Left lung (tissue), 14 donors: ENCODE measurements at places on chromosomes 3 and 15. TPM values are rescaled to one million over a fixed set of nuclear protein-coding genes. Genes with fewer than 3 reads are reported as not detected.

The GAP43 gene
- 0.29 TPM for total RNA-seq

The MFN1 gene
- 47.3 TPM for total RNA-seq

The WNT7A gene
- total RNA-seq, result 5.5 TPM

The UPK1B gene
- not detected for total RNA-seq

The SI gene
- not detected for total RNA-seq

- H3K27me3 ChIP-seq, result no peaks in the 10 kb centered on the region
- H3K4me1 ChIP-seq, result no peaks in the 10 kb centered on the region
- no peak overlapping the region for H3K4me3 ChIP-seq
- no peak for DNase-seq
- peaks cover 53% of the 10 kb centered on the region for H3K36me3 ChIP-seq
Measured at GRCh38 chr3:182855076-182855475, 61.8 kb downstream of the ATP11B start.

GRCh38 chr3:112635674-112636073 is 5.3 kb downstream of the CCDC80 start:
- DNase-seq, result no peak
- H3K36me3 ChIP-seq, result no peaks in the 10 kb centered on the region
- peak overlapping the region; percentile 13 for H3K4me3 ChIP-seq
- no peaks in the 10 kb centered on the region for H3K27me3 ChIP-seq
- peak overlapping the region; percentile 23 for H3K27ac ChIP-seq

- H3K4me1 ChIP-seq, result no peaks in the 10 kb centered on the region
- H3K4me3 ChIP-seq, result no peak overlapping the region
- no peak overlapping the region for H3K27ac ChIP-seq
- H3K27me3 ChIP-seq, result no peaks in the 10 kb centered on the region
Measured at GRCh38 chr3:110710603-110711002, 361.0 kb upstream of the NECTIN3 start.

GRCh38 chr3:81923038-81923437 is 161.6 kb upstream of the GBE1 start:
- DNase-seq, result no peak
- H3K27ac ChIP-seq, result no peak overlapping the region
- no peaks in the 10 kb centered on the region for H3K36me3 ChIP-seq
- H3K4me3 ChIP-seq, result no peak overlapping the region
- no peaks in the 10 kb centered on the region for H3K27me3 ChIP-seq
- no peaks in the 10 kb centered on the region for H3K4me1 ChIP-seq

- H3K27me3 ChIP-seq, result no peaks in the 10 kb centered on the region
- H3K36me3 ChIP-seq, result no peaks in the 10 kb centered on the region
- no peak overlapping the region for H3K27ac ChIP-seq
- no peak overlapping the region for H3K4me3 ChIP-seq
Measured at GRCh38 chr3:58607816-58608215, 30.6 kb upstream of the FAM107A start.

DNA sequence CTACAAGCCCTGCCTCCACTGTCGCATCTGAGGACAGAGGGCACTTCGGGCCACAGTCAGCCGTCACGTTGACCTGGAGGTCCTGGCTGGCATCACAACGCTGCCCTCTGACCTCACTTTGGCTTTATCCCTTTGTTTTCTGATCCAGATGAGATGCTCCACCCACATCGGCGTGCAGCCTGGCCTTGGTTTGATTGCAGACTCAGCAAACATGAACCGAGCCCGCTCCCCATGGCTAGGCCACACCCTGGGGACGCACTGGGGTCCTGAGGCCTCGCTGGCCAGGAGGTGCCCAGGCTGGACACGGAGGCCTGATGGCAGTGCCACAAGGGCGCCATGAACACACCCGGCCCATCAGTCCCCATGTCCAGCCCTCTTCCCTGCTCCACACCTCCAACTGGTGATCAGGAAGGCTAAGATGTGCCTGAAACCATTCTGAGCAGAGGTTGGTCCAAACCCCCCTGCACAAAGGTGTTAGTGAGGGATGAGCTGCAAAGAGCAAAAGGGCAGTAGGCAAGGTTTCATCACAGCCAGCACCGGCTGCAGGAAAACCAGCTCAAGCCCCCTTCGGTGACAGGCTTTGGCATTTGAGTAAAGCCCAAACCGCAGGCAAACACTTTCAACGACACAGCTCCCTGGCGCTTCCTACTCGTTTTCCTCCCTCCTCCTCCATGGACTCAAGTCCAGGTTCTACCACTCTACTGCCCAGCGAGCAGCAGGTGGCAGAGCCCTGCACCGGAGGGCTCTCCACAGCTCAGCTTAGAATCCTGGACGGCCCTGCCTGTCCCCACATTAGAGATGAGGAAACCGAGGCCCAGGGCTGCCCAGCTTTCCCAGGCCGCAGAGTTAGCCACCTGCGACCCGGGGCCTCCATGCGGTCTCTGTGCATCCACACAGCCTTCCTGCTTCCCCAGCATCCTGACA is 165.8 kb downstream of the NUP210 start:
- H3K36me3 ChIP-seq, result no peaks in the 10 kb centered on the region
- no peaks in the 10 kb centered on the region for H3K27me3 ChIP-seq
- H3K4me1 ChIP-seq, result no peaks in the 10 kb centered on the region
- no peak overlapping the region for H3K27ac ChIP-seq

DNA sequence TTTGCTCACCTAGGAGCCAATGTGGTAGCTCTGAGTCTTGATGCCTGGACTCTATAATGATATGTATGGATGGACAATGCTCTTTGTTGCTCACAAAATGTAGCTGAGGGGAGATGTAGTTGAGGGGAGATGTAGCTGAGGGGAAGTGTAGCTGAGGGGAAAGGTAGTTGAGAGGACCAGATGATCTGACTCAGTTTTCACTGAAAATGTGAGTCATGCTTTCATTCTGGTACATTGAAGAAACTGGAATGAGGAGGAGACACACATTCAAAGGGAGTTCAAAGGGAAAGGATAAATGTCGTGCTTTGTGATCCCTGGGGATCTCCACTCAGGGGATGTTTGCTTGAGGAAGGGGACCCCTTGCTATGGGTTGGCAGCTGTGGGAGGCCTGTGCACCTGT is 302.9 kb upstream of the TRIM42 start:
- H3K27ac ChIP-seq, result no peak overlapping the region
- no peaks in the 10 kb centered on the region for H3K36me3 ChIP-seq
- no peaks in the 10 kb centered on the region for H3K27me3 ChIP-seq
- no peak overlapping the region for H3K4me3 ChIP-seq
- no peak for DNase-seq

GRCh38 chr3:168124291-168124690 is 28.6 kb upstream of the GOLIM4 start:
- H3K4me1 ChIP-seq, result peaks cover 3% of the 10 kb centered on the region
- H3K27me3 ChIP-seq, result no peaks in the 10 kb centered on the region
- no peaks in the 10 kb centered on the region for H3K36me3 ChIP-seq
- no peak for DNase-seq
- H3K4me3 ChIP-seq, result no peak overlapping the region

DNA sequence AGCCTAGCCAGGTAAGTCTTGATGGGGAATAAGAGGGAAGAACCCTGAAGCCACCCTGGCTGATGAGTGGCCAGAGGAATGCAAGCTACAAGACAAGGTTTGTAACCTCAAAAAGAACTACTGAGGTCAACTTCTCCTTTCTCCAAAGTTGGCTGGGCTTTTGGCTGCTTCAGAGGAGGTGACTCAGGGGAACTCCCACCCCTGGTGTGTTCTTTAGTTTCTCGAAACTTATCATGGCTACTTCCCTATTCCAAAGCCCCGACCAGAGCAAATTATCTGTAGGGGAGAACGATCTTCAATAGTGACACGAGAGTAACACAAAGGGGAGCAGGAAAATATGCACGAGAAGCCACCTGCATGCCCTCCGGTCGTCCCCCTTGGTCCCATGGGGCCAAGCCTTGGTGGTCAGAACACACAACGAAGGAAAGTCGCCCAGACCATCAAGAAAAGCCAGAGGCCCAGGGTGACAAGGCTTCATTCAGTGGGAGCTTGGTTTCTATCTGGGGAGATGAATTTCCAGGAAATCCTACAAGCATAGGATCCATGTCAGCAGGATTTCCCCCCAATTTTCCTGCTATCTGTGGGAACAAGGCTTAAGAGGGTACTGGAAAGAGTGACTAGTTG is 6.5 kb upstream of the BCL2A1 start:
- no peak overlapping the region for H3K4me3 ChIP-seq
- no peaks in the 10 kb centered on the region for H3K36me3 ChIP-seq
- peak overlapping the region; percentile 72 for H3K27ac ChIP-seq
- peaks cover 3% of the 10 kb centered on the region for H3K4me1 ChIP-seq
- DNase-seq, result no peak

DNA sequence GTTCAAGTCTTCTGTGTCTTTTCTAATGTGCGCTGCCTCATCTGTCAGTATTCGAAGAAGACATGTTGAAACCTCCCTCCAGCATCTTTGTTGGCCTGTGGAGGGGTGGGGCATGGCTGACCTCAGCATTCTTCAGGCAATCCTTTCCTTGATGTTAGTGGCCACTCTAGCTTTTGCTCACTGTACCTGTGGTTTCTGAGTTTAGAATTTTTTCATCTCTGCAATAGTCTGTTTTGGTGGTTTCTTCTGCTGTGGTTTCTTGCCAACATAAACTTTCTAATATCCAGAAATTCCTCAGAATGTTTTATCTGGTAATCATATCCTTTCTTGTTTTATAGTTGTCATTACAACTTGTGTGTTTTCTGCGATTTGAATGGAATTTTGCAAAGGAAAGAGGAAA is 251.3 kb upstream of the NR2E3 start:
- H3K4me3 ChIP-seq, result no peak overlapping the region
- peaks cover 6% of the 10 kb centered on the region for H3K4me1 ChIP-seq
- DNase-seq, result no peak
- no peak overlapping the region for H3K27ac ChIP-seq
- no peaks in the 10 kb centered on the region for H3K27me3 ChIP-seq
- H3K36me3 ChIP-seq, result no peaks in the 10 kb centered on the region

GRCh38 chr3:15097891-15098290 is 1.1 kb downstream of the RBSN start:
- DNase-seq, result no peak
- peak overlapping the region; percentile 84 for H3K27ac ChIP-seq
- H3K27me3 ChIP-seq, result no peaks in the 10 kb centered on the region
- H3K4me1 ChIP-seq, result peaks cover 7% of the 10 kb centered on the region

DNA sequence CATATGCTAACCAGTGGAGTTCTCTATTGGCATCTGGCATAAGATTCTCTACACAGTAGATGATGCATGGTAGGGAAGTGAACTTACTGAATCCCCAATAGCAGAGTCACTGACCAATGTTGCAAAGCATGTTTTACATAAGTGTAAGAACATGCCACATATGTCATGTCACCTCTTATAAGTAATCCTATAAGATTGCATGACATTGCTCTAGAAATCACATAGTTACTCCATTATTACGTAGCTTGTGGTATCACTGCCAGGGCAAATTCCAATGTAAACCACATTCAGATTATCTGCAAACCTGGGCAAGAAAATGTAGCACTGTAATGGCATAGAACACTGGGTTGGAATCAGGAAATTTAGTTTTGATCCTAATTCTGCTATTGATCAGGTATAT is 198.2 kb upstream of the UMPS start:
- no peaks in the 10 kb centered on the region for H3K36me3 ChIP-seq
- no peak overlapping the region for H3K27ac ChIP-seq
- H3K4me1 ChIP-seq, result no peaks in the 10 kb centered on the region
- no peak overlapping the region for H3K4me3 ChIP-seq

- no peak overlapping the region for H3K27ac ChIP-seq
- no peak overlapping the region for H3K4me3 ChIP-seq
- no peaks in the 10 kb centered on the region for H3K36me3 ChIP-seq
- H3K27me3 ChIP-seq, result no peaks in the 10 kb centered on the region
Measured at GRCh38 chr3:36197151-36197550, 183.2 kb upstream of the STAC start.

DNA sequence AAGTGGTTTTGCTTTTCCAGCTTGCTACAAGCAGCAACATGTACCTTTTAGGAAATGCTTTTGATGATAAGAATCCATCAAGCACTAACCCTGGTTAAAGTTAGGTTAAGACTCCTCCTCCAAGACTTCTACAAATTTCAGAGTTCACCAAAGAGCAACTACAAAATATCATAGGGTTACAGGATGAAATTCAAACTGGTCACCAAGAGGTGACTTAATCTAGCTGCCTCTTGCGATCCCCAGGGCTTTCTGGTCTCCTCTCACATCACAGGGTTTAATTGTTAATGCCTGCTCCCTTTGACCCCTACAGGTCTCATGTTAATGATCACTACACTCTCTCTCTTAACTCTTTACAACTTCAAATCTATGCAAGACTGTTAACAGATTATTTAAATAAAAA is 66.5 kb downstream of the DPH6 start:
- no peaks in the 10 kb centered on the region for H3K4me1 ChIP-seq
- DNase-seq, result no peak
- no peak overlapping the region for H3K27ac ChIP-seq
- no peak overlapping the region for H3K4me3 ChIP-seq
- no peaks in the 10 kb centered on the region for H3K27me3 ChIP-seq
- no peaks in the 10 kb centered on the region for H3K36me3 ChIP-seq

- peak overlapping the region; percentile 51 for H3K27ac ChIP-seq
- no peak overlapping the region for H3K4me3 ChIP-seq
- no peaks in the 10 kb centered on the region for H3K27me3 ChIP-seq
- H3K4me1 ChIP-seq, result peaks cover 72% of the 10 kb centered on the region
Measured at GRCh38 chr3:30691249-30691880, 85.0 kb downstream of the TGFBR2 start.

GRCh38 chr3:62926494-62926893 is 51.3 kb upstream of the CADPS start:
- H3K27ac ChIP-seq, result no peak overlapping the region
- H3K27me3 ChIP-seq, result no peaks in the 10 kb centered on the region
- H3K4me3 ChIP-seq, result no peak overlapping the region
- no peaks in the 10 kb centered on the region for H3K4me1 ChIP-seq
- DNase-seq, result no peak

DNA sequence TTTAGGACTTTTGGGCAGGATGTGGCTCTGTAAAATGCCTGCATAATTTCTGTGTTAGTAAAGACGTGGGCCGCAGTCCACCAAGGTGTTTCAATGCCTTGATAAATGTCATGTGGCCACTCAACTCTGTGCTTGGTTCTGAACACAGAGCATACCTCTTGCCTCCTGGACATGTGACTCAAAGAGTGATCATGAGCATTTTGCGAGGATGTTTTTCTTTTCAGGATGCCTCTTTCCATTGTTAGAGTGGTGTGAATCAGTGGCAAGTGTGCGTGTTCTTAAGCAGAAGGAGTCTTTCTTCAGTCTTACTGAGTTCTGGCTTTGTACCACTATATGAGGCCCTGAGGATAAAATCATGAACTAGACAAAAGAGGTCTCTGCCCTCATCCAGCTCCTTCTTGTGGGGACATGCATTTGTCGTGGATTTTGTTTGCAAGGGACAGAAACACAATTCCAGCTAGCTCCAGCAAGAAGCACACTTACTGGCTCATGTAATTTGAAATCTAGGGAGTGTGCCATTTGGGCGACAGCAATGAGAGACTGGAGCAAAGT is 363.4 kb downstream of the LRTM1 start:
- no peaks in the 10 kb centered on the region for H3K4me1 ChIP-seq
- H3K4me3 ChIP-seq, result no peak overlapping the region
- H3K36me3 ChIP-seq, result no peaks in the 10 kb centered on the region
